Stimulated activated CD8-positive, alpha-beta memory T cell treated with anti-CD3 and anti-CD28 coated beads, Interleukin-15, amount 100 ng/mL, for 48 hours (primary cell): ENCODE measurements at places on chromosomes 12 and 14.

- DNase-seq, result no peak
Measured at GRCh38 chr14:103857256-103857655, 9.9 kb upstream of the PPP1R13B start.

DNA sequence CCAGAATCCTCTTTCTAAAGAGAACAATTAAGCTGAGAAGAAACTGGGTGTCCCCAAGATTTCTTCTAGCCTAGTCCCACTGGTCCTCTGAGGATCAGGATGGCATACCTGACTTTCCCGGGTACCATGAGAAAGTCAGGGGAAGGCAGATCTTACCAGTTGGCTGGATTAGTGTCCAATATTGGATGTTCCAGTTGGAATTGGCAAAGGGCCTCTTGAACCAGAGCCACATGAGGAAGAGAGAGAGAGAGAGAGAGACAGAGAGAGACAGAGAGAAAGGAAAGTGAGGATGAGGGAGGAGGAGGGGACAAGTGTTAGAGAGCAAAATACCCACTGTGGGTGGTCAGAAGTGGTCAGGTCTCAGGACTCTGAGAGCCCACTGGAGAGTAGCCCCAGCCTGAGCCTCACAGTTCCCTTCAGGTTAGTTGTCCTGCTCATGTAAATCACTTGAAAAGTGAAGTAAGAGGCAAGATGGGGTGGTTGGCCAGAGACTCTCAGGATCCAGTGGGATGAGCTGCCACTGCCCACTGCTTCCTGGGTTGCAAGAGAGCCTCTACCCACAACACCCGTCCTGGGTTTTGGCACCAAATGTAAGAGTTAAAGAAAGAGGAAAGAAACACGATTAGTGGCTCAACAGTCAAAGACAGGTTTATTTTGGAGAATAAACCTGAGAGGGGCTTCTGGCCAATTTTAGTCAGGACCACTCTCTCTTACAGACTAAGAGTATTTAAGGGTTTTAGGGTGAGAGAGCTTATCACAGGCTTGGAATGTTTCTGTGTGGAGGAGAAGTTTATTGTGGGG is 28.4 kb upstream of the A2M start:
- DNase-seq, result no peak

DNA sequence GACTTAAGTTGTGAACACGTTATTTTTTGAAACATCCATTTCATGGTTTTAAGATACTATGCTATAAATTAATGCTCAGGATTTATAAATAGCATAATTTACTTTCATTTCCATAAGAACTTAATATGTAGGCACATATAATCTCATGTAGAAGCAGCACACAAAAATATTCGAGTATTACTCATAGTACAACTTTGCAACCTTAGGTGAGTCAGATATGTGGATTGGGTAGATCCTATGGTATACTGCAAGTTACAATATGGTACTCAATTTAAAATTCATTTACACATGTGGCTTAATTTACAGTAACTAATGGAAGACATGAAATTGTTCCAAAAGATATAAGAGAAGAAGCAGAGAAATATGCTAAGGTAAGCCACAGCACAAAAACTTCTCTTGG is 26.0 kb downstream of the PSMA3 start:
- no peak for DNase-seq

- no peak for DNase-seq
Measured at GRCh38 chr12:113477842-113478215, 6.2 kb upstream of the LHX5 start.

DNA sequence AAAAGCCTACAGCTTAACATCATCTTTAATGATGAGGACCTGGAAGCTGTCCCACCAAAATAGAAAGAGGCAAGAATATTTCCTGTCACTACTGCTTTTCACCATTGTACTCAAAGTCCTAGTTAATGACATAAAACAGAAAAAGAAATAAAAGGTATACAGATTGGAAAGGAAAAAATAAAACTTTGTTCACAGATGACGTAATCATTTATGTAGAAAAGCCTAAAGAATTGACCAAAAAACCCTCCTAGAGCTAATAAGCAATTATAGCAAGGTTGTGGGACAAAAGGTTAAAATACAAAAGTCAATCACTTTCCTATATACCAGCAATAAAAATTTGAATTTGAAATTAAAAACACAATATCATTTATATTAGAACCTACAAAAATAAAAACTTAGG is 97.2 kb upstream of the MDGA2 start:
- no peak for DNase-seq

- no peak for DNase-seq
Measured at GRCh38 chr12:23340351-23340750, 609.1 kb downstream of the SOX5 start.

DNA sequence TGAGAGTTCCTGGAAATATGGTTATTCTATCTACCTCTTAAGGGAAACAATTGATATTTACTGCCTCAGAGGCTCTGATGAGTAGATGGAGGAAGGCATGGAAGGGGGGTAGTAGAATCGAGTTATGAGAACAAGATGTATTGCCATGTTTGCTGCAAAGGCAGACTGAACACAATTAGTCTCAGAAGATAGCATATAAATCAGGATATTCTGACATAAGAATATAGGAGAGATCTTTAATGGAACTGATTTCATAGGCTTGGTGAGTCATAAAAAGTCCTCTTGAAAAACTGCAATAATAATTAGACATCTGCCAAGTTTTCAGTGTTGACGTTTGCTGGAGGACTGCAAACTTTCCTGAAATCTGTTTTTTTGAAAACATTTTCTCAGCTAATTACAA is 636.1 kb downstream of the TMTC2 start:
- DNase-seq, result no peak

DNA sequence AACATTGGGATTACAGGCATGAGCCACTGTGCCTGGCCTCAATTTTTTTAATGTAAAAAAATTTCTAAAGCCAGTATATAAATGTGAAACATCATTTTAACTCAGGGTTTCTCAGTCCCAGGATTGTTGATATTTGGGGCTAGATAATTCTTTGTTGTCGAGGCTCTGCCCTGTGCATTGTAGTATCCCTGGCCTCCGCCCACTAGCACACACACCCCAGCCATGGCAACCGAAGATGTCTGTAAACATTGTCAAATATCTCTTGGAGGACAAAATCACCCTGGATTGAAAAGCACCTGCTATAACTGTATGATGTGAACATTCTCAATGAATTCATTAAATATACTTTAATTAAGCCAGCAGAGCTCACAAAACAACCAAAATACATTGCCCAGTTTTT is 8.4 kb upstream of the CIT start:
- DNase-seq, result no peak

- DNase-seq, result no peak
Measured at GRCh38 chr12:108381787-108382436, 42.8 kb upstream of the CMKLR1 start.

DNA sequence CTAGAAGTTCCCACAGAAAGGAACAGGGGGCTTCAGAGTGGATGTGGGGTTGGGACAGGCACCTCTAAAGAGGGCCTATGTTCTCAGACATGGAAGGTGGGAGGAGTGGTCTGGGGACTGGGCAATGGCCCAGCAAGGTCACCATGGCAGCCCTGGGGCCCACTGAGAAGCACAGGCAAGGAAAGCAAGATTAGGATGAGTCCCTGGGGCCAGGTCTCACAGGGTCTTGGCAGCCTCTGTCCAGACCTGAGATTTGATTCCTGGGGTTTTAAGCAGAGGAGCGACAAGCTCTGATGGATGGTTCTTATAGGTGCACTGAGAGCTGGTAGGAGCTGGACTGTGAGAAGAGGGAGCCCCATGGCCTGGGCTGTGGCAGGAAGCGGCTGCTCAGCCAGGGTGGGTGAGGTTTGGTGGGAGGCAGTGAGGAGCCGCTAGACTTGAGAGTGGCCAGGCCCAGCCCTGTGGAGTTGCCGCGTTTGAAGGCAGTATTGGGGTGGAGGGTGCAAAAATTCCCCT is 44.0 kb downstream of the DLK1 start:
- no peak for DNase-seq

GRCh38 chr12:111395336-111396187 is 10.2 kb upstream of the SH2B3 start:
- no peak for DNase-seq

DNA sequence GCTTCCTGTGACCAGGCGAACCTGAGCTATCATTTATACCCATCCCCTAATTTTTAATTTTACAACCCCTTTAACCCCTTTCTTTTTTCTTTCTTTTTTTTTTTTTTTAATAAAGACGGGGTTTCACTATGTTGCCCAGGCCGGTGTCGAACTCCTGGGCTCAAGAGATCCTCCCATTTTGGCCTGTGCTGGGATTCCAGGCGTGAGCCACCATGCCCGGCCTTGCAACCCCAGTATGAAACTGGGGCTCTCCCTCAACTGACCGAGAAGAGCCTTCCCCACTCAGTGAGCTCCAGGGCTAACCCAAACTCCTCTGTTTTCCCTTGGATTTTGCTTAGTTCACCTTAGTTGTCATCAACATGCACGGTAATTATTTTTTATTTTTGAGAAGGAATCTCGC is 992 bp downstream of the CPSF2 start:
- DNase-seq, result no peak
